ENCODE measurements at places on chromosomes 4 and X. TPM values are rescaled to one million over a fixed set of nuclear protein-coding genes. Genes with fewer than 3 reads are reported as not detected.

CLDN34 gene
- total RNA-seq = not detected

- DNase-seq = no peak
Measured at GRCh38 chr4:25857851-25858400, 4.9 kb downstream of the SEL1L3 start.

- DNase-seq = peak; percentile 57
Measured at GRCh38 chrX:119398974-119399771, at the start of gene SLC25A43. TSS of gene SLC25A43 (plus strand) at chrX:119399336. CDS start at chrX:119399404, 68 bp downstream.

DNA sequence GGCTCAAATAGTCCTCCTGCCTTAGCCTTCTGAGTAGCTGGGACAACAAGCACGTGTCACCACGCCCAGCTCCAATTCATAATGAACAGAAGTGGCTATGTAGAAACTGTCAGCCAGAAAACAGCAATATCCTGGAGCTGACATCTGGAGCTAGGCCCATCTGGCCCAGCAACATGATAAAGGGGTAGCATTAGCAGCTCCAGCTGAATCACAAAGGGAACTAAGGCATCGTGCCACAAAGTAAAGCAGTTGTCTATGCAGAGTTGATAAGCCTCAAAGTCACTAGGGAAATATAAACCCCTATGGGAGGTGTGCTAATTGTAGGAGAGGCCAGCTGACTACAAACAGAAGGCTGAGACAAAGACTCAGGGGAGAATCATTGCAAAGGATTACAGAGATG lies 270.5 kb upstream of the GPC4 start:
- peak; percentile 87 for DNase-seq

ADH1A gene
- not detected for total RNA-seq

DNA sequence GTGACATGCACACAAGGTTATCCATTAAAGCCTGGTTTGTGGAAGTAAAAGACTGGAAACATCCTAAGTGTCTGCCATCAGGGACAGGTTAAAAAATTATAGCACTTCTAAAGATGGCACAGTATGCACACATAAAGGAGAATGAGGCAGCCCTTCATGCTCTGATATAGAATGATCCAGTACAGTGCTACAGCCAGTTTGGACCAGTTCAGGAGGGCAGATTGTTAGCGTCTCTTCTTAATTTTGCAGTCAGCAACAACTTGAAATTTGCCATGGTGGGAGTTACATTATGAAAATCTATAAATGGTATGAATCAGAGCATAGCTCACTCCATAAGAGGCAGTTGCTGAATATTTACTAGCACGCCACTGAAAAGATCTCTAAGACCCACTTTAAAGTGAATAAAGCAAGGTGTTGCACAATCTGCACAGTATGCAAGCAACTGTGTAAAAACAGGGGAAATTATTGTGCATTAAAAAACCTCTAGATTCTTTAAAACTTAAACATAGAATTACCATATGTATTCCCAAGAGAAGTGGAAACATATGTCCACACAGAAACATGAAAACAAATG lies 20.3 kb upstream of the SOD3 start:
- no peak for DNase-seq

DNA sequence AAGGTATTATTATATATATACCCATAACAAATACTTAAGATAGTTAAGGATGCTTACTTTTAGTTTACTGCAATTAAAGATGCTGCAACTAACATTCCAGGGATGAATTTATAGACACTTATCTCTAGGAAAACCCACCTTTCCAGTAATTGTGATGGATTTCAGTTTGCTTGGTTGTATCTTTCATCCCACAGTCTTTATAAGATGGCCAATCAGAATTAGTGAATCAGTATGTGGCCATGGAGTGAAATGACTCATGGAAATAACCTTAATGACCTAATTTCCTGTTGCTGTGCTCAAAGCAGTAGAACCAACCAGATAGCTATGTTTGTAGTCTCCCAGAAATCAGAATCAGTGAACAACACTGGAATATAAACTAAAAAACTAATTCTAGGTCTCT lies 26.4 kb downstream of the MOSPD2 start:
- peak; percentile 53 for DNase-seq

SHISA3 gene
- not detected for total RNA-seq

ARHGAP36 gene
- total RNA-seq = not detected

SATL1 gene
- 0.79 TPM for total RNA-seq

CHRNA9 gene
- 0.15 TPM for total RNA-seq

GUCY1B1 gene
- 3.2 TPM for total RNA-seq

DNA sequence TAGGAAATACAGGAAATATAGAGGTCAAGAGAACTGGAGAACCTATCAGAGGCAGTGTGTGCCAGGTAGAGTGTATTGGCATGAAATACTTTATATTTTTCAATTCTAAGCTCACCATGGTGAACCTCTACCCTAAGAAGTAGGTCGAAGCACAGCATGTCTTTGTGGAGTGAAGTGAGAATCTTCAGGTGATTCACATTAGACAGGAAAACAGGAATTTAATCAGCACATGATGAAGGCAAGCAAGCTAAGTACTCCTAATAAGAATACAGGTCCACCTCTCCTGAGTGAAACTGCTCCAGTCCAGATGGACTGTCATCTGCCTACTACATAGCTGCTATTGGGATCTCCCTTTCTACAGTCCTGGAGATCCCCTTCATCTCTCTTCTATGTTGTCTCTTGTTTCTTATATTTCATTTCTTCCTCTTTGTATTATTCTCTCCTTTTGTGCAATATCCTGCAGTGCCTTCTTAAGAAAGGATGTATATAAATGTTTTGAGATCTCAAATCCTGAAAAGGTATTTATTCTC lies 159.0 kb downstream of the LRBA start:
- DNase-seq = no peak

DNA sequence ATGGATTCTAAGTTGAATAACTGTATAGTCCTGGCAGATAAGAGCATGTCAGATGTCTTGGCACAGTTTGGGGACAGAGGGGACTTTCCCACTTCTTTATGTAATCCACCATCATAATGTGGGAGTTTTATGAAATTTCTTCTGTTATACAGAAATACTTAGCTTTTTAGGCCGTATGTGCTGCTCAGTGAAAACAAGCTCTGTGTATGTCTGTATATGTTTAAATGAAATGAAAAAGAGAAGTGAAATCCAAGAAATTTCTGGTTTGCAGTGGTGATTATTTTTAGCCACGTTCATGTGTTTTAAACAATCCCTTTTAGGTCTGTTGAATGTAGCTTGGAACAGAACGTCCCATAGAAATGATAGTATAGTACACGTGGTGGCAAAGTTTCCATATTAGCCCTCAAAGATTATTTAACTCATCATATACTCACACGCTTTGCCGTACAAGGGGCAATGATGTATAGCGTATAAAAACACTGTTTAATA lies 41.0 kb downstream of the GAB1 start:
- DNase-seq = no peak

PWWP3B gene
- total RNA-seq = not detected

DNA sequence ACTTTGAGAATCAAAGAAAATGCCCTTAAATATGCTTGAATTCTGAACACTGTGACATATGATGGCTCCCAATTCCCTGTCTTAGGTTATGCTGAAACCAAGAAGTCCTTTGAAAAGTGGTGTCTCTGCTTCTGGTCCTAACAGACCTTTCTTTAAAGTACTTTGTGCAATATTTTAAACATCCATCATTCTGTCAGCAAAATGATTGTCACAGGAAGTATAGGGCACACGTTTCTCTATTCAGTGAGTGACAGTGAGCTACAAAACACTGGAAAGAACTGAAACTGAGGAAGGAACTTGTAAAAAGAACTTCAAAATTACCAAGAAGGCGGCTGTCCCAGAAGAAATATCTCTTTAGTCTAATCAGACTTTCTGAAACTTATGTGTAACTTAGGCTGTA lies 12.2 kb upstream of the NUP54 start:
- DNase-seq = no peak

DNA sequence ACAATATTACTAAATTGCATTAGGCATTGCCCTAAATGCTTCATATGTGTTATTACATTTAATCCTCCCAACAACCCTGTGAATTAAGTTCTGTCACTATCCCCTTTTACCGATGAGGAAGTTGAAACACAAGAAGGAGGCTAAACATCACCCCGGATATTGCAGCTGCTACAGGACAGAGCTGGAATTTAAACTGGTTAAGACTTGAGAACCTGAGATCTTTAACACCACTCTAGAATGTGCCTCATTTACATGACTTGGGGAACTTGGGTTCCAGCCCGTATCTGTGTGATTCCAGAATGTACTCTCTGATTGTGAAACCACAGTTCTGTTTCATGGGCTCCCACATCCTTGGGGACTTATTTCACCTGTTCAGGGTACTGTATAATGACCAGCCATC lies 165.1 kb upstream of the PPARGC1A start:
- no peak for DNase-seq

DNA sequence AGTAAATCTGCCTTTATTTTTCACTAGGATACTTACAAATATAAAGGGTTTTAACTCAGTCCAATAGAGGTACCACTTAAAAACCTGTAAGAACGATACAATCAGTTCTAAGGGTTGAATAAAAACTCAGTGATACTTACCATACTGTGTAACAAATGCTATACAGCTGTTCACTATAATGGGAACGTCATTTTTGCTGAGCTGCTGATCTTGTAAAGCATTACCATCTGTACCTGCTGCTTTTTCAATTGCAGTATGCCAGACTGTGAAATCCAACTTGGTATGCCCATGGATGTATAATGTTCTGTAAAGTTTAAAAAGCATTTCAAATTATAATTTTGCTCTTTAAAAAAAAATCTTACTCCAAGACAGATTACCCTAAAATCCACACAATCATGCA lies 111.2 kb downstream of the ARAP2 start:
- DNase-seq = no peak

TEX13B gene
- not detected for total RNA-seq

DNA sequence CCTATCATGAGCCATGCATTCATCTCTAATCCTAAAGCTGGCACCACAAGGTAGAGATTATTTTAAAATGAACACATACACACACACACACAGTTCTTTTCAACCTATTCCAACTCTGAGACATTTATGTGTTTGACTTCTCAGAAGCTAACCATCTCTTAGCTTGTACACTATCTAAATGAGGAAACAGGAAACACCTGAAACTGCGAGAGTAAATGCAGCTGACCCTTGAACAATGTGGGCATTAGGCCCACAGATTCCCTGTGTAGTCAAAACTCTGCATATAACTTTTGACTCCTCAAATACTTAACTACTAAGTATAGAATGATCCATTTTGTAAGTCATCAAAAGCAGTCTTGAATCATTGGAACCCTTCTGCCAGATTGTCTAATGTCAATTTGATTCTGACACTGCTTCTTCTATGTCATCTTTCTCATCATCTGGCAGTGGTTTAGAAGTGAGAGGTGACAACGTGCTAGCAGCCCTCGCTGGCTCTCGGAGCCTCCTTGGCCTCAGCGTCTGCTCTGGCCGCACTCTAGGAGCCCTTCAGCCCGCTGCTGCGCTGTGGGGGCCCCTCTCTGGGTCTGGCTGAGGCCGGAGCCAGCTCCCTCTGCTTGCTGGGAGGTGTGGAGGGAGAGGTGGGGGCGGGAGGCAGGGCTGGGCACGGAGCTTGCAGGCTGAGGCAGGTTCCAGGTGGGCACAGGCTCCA lies 21.4 kb upstream of the IL15 start:
- no peak for DNase-seq

DNA sequence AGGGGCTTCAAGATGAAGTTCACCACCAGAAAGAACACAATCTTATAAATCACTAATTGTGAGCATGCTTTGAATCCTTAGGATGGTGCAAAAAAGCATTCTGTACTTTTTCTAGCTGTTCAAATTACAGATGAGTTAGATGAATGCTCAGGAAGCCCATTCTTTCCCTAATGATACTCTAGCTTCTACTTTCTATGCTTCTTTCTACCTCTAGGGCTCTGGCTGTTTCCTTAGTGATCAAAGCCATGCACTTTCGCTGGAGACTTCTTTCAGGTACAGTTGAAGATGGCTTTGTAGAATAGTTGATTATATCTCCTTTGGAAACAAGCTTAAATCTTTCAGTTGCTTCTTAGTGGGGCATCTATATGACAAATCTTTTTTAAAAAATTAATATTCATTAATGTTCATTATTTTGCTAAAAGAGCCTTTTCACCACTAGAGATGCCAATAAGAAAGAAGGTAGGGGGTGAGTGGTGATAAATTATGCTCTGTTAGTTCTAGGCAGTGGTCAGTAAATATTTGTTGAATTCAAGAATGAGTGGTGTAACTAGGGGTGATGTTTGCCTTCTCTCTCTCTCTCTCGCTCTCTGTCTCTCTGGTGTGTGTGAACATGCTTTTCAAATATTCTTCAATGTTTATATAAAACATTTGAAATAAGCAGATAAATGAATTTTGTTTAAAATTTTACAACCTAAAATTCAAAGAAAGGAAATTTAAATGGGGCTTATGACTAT lies 169.4 kb downstream of the GLUD2 start:
- no peak for DNase-seq
